ENCODE measurements at places on chromosomes 3 and 15. TPM values are rescaled to one million over a fixed set of nuclear protein-coding genes. Genes with fewer than 3 reads are reported as not detected.

- peak overlapping the region; percentile 41 for H3K27ac ChIP-seq
- peak overlapping the region; percentile 61 for H3K4me3 ChIP-seq
- no peaks in the 10 kb centered on the region for H3K27me3 ChIP-seq
These were observed 501 bp downstream of the DMXL2 start for GRCh38 chr15:51621936-51622603.

- no peaks in the 10 kb centered on the region for H3K4me1 ChIP-seq
- no peaks in the 10 kb centered on the region for H3K27me3 ChIP-seq
- no peak overlapping the region for H3K27ac ChIP-seq
- no peak overlapping the region for H3K4me3 ChIP-seq
- H3K36me3 ChIP-seq: no peaks in the 10 kb centered on the region
These were observed 306.9 kb downstream of the MCTP2 start for GRCh38 chr15:94538280-94538679.

DNA sequence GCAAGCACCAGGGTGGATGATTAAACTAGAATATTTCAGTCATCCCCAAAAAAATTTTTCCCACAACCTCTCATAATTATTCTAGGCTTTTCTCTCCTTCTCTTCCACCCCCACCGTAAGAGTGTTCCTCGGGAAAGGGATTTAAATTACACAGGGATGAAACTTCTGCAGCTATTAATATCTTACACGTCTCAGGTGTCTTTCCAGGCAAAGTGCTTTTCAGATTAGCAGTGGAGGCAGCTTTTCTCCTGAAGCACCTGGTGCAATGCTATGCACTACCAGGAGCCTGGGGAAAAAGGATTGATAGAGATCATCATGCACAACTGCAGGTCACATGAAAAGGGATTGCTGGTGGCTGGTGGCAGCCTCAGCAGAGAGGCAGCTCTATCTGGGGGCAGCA is 250.4 kb downstream of the NTRK3 start:
- no peaks in the 10 kb centered on the region for H3K36me3 ChIP-seq
- H3K27me3 ChIP-seq: no peaks in the 10 kb centered on the region
- no peaks in the 10 kb centered on the region for H3K4me1 ChIP-seq

DNA sequence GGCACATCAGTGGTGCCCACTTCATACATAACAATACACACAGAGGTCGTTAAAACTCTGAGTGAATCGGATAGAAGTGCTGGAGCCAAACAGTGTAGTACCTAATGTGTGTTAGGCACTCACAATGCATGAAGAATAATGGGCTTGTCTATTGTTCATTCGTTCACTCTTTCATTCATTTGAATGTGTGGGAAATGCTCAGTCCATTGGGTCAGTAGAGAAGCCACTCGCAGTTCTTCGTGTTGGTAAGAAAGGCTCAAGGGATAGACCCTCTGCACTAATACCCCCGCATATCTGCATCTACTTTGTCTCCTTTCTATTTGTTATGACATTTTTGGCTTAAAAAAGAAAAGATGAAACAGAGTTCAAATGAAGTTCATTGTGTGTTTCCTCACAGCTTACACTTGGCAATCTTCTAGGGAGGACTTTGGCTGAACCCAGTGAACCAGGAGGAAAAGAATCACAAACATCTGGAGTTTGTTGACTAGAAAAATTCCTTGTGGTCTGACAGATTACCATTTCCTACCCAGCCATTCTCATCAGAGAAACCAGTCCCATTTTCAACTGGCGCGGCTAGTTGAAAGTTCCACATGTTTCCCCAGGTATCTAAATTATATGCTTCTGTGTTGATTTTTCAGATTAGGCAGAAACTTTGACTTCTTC is 32.8 kb upstream of the MFSD1 start:
- H3K4me1 ChIP-seq: no peaks in the 10 kb centered on the region
- no peaks in the 10 kb centered on the region for H3K27me3 ChIP-seq
- no peak overlapping the region for H3K27ac ChIP-seq
- no peak for DNase-seq
- no peak overlapping the region for H3K4me3 ChIP-seq

GRCh38 chr3:42739401-42740158 is 33.5 kb downstream of the CCDC13 start:
- no peaks in the 10 kb centered on the region for H3K27me3 ChIP-seq
- H3K27ac ChIP-seq: no peak overlapping the region
- DNase-seq: no peak
- no peaks in the 10 kb centered on the region for H3K4me1 ChIP-seq

- peak overlapping the region; percentile 41 for H3K27ac ChIP-seq
- H3K4me3 ChIP-seq: no peak overlapping the region
- no peaks in the 10 kb centered on the region for H3K36me3 ChIP-seq
- DNase-seq: no peak
- peaks cover 24% of the 10 kb centered on the region for H3K4me1 ChIP-seq
These were observed 89.0 kb downstream of the PPCDC start for GRCh38 chr15:75112278-75112847.

DNA sequence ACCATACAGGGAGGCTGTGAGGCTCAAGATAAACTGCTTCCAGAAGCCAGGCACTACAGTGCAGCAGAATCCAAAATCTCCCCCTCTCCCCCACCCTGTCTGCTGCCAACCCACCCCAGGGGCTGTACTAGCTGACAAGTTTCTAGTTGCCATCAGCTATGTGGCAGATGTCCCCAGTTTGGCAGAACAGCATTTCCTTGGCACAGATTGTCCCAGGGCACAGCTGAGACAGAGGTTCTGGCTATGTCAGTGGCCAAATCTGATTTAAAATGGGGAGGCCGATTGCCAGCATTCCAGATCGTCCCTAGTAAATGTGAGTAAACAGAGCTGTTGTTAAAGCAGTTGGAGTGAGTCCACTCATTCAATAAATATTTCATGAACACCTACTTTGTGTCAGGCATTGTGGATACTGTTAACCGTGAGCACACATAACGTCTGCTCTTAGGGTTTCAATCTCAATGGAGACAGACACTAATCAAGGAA is 28.0 kb upstream of the CCDC174 start:
- H3K27me3 ChIP-seq: peaks cover 4% of the 10 kb centered on the region
- no peak overlapping the region for H3K27ac ChIP-seq
- no peak overlapping the region for H3K4me3 ChIP-seq
- no peaks in the 10 kb centered on the region for H3K36me3 ChIP-seq

GRCh38 chr3:186909078-186909853 is 21.1 kb upstream of the ST6GAL1 start:
- peak overlapping the region; percentile 40 for H3K4me3 ChIP-seq
- H3K36me3 ChIP-seq: no peaks in the 10 kb centered on the region
- H3K27me3 ChIP-seq: no peaks in the 10 kb centered on the region
- H3K4me1 ChIP-seq: peaks cover 22% of the 10 kb centered on the region

- H3K36me3 ChIP-seq: peaks cover 67% of the 10 kb centered on the region
- peaks cover 22% of the 10 kb centered on the region for H3K4me1 ChIP-seq
- DNase-seq: no peak
- H3K27ac ChIP-seq: no peak overlapping the region
These were observed 40.5 kb downstream of the SEMA3G start for GRCh38 chr3:52404391-52404790.

- H3K27ac ChIP-seq: no peak overlapping the region
- no peaks in the 10 kb centered on the region for H3K4me1 ChIP-seq
- H3K36me3 ChIP-seq: no peaks in the 10 kb centered on the region
- no peaks in the 10 kb centered on the region for H3K27me3 ChIP-seq
These were observed 350.7 kb upstream of the AZI2 start for GRCh38 chr3:28699283-28699682.

- H3K36me3 ChIP-seq: no peaks in the 10 kb centered on the region
- H3K27ac ChIP-seq: no peak overlapping the region
- no peaks in the 10 kb centered on the region for H3K4me1 ChIP-seq
- no peak overlapping the region for H3K4me3 ChIP-seq
- H3K27me3 ChIP-seq: peaks cover 6% of the 10 kb centered on the region
These were observed 97.1 kb downstream of the MINAR1 start for GRCh38 chr15:79529157-79529785.

Gene CTXN2
- not detected for total RNA-seq

Gene NTRK3
- total RNA-seq: 0.26 TPM

Gene TM4SF18
- total RNA-seq: not detected

Gene DNAJA4
- 35.3 TPM for total RNA-seq

Measured in CD8-positive, alpha-beta memory T cell (primary cell).